Kidney (tissue), 22 donors: ENCODE measurements at places on chromosomes 11 and 22. TPM values are rescaled to one million over a fixed set of nuclear protein-coding genes. Genes with fewer than 3 reads are reported as not detected.
A peak's percentile ranks its signal among the peaks of the same experiment; 100 is the strongest.

GRCh38 chr11:129950101-129951091, 52.2 kb downstream of the PRDM10 start:
- H3K27ac ChIP-seq: no peak overlapping the region
- no peaks in the 10 kb centered on the region for H3K27me3 ChIP-seq
- no peaks in the 10 kb centered on the region for H3K36me3 ChIP-seq
- no peak overlapping the region for H3K4me3 ChIP-seq
- DNase-seq: peak; percentile 74
- H3K4me1 ChIP-seq: no peaks in the 10 kb centered on the region

The CHRM1 gene
- polyA plus RNA-seq: 0.22 TPM

DNA sequence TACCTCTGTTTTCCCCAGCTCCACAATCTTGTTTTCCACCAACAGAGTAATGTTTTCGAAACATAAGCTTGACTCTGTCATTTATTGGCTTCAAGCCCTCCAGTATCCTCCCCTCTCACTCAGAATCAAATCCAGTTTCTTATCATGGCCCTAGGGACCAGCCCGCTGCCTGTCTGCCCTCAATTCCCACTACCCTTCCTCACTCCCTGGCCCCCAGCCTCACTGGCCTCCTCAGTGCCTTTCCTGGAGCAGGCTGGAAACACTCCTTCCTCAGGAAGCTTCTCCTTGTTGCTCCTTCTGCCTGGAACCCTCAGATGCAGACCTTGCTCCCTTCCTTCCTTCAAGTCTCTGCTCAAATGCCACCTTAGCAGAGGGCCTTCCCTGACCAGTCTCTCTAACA, 3.9 kb downstream of the POLD4 start:
- H3K36me3 ChIP-seq: no peaks in the 10 kb centered on the region
- no peak overlapping the region for H3K27ac ChIP-seq
- H3K4me1 ChIP-seq: peaks cover 21% of the 10 kb centered on the region
- no peak overlapping the region for H3K4me3 ChIP-seq

The TNKS1BP1 gene
- 53.3 TPM for polyA plus RNA-seq

GRCh38 chr11:132809070-132809469, 723.2 kb downstream of the OPCML start:
- no peak for DNase-seq
- no peak overlapping the region for H3K27ac ChIP-seq
- H3K4me1 ChIP-seq: no peaks in the 10 kb centered on the region
- no peaks in the 10 kb centered on the region for H3K36me3 ChIP-seq
- H3K4me3 ChIP-seq: no peak overlapping the region

The BBOX1 gene
- 414 TPM for polyA plus RNA-seq

The KRTAP5-9 gene
- not detected for polyA plus RNA-seq

The TMEM80 gene
- 36.2 TPM for polyA plus RNA-seq

DNA sequence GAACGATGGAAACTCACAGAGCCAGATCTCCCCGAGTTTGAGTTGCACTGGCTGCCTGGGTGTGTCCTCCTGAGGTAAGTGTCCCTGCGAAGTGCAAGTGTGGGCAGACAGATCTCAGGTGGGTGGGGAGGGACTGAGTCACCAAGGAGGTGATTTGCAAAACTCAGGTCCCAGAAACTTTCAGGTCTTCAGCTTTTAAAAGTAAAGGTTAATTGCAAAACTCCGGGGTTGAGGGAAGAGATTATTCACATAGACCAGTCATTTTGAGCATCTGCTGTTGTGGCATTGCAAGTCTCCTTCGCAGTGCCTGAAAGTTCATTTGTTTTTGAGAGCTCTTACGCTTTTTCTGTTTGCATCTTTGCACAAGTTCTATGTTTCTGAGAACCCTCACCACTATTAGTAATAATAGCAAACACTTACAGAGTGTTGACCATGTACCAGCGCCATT, 7.1 kb downstream of the CD44 start:
- no peak for DNase-seq
- H3K4me1 ChIP-seq: no peaks in the 10 kb centered on the region

DNA sequence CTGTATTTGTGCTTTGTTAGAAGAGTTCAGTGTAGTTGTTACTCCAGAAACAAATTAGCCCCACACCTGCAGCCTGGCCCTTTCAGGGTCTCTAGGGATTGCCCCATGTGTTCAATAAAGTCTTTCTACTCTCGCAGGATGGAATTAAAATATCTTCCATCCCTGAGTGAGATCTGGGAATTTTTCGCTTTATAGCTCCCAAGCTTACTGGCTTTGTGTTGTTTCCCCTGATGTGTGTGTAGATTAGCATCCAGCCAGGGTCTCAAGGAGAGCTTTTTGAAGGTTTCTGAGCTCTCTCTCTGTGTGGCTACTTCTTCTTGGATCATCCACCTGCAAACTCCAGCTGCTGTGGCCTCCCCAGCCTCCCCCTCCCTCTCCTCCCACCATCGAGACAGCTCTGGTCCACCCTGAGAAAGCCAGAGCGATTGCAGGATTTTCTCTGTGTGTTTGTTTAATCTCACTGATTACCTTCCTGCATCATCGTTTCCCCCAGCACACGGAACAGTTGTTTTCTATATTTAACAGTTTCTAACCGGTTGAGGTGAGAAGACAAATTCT, 553.5 kb downstream of the TBC1D22A start:
- no peaks in the 10 kb centered on the region for H3K4me1 ChIP-seq
- H3K4me3 ChIP-seq: no peak overlapping the region
- no peaks in the 10 kb centered on the region for H3K36me3 ChIP-seq
- no peaks in the 10 kb centered on the region for H3K27me3 ChIP-seq
- peak; percentile 7 for DNase-seq

The RASL10A gene
- 0.73 TPM for polyA plus RNA-seq

DNA sequence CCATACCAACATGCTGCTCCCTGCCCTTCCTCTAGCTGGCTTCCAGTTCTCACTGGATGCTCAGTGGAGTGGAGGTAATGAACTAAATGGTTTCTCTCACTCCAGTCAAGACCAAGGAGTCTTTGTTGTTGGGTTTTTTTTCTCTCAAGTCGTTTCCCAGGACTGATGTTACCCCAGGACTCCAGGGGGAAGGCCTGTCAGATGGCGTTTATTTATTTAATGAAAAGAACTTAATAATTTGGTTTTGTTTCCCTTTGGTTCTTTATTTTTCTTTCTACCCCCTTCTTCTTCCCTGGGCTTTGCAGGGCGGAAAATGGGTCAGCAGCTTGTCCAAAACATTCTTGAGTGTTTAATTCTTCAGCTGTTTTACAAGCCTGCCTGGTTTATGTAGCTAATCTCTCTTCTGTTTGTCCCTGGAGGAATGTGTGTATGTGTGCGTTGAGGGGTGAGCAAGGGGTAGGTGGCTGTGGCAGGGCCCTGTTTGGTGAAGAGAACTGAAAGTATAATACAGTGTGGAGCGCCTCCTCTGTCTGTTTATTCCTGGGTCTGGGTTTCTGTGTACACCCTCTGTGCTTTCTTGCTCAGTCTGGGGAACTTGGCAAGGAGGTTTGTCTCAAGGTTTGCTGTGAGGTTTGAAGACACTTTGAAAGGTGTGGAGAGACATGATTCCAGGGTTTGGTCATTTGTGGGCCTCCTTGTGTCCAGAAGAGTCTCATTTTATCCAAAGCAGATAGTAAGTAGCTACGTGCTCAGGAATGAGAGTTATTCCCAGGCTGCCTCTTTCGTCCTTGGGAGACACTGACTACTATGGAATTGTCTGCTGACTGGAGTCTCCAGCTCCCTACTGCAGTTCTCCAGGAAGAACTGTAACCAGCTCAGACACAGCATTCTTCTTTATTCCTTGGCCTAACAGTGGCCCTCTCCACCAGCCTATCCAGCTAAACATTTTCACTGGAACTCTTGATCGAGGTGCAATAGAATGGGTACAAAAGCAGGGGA, 175.5 kb downstream of the ADAMTS15 start:
- no peaks in the 10 kb centered on the region for H3K36me3 ChIP-seq
- peaks cover 3% of the 10 kb centered on the region for H3K4me1 ChIP-seq
- H3K27ac ChIP-seq: no peak overlapping the region
- no peaks in the 10 kb centered on the region for H3K27me3 ChIP-seq

DNA sequence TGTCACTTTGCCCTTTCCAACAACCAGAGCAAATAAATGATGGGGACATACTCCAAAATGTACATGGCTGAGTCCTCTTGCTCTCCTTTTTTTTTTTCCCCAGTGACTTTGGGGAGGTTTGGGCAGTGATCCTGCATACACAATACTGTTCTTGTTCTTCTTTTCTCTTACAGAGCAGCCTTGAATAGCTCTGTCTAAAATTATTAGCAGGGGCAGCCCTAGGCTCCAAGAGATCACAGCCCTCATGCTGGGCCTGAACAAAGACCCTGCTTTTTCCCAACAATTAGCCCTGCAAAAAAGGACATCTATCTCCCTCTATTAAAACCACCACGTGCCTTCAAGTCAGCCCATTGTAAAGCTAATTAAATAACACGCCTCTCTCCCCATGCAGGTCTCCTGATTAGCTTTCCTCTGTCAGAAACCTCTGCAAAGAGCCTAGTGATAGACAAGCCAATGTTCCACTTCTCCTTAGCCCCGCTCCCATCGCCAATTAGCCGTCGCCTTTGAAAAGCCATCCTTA, 54.7 kb downstream of the ETS1 start:
- no peak overlapping the region for H3K4me3 ChIP-seq
- H3K36me3 ChIP-seq: no peaks in the 10 kb centered on the region
- no peak for DNase-seq
- H3K27ac ChIP-seq: no peak overlapping the region

DNA sequence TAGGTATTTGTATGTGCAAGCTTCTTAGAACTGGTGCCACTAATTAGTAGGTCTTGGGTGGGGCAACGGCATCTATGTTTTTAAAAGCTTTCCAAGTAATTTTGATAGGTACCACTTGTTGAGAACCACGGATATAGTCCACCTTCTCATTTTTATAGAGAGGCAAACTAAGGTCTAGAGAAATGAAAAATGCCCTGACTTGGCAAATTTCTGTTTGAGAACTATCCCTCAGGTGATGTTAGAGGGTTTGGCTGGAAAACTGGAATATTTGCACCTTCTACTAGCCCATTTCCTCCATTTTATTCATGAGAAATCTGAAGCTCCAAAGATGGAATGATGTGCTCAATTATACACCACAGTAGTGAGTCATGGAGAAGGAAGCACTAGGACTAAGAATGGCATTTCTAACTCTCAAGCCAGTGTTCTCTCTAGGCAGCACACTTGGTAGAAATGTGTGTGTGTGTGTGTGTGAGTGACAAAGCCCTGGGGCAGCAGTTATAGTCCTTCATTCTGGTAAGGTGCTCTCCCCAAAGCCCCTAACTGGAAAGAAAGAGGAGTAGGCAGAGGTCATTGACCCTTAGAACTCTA, 1.8 kb upstream of the TMEM86A start:
- no peaks in the 10 kb centered on the region for H3K36me3 ChIP-seq
- no peak for DNase-seq
- no peak overlapping the region for H3K4me3 ChIP-seq

The OR5I1 gene
- polyA plus RNA-seq: not detected

The TYR gene
- not detected for polyA plus RNA-seq

DNA sequence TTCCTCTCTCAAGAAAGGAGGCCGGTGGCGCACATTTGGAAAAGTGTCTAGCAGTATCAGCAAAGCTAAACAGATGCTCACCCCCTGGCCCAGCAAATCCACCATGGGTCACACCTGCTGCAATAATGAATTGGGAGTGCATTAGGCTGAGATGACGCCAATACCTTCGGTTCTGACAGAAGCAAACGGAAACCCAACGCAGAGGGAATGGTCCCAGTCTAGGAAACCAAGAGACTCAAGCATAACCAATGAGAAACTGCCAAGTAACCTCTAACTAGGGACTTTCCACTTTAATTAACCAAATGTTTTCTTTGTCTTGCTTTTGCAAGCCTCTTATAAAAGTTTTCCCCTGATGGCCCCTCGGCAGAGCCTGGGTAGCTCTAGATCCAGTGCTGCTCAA, 64.2 kb upstream of the SLC22A12 start:
- H3K27ac ChIP-seq: no peak overlapping the region
- H3K36me3 ChIP-seq: no peaks in the 10 kb centered on the region
- DNase-seq: no peak
- H3K4me1 ChIP-seq: no peaks in the 10 kb centered on the region
- H3K27me3 ChIP-seq: no peaks in the 10 kb centered on the region

GRCh38 chr11:71223081-71223405, 29.3 kb downstream of the SHANK2 start:
- no peak overlapping the region for H3K4me3 ChIP-seq
- H3K4me1 ChIP-seq: no peaks in the 10 kb centered on the region
- H3K27me3 ChIP-seq: no peaks in the 10 kb centered on the region

- no peak overlapping the region for H3K4me3 ChIP-seq
- no peaks in the 10 kb centered on the region for H3K36me3 ChIP-seq
- no peaks in the 10 kb centered on the region for H3K4me1 ChIP-seq
- H3K27ac ChIP-seq: no peak overlapping the region
- DNase-seq: no peak
- H3K27me3 ChIP-seq: no peaks in the 10 kb centered on the region
Measured at GRCh38 chr11:19874266-19874665, 161.6 kb downstream of the NAV2 start.

GRCh38 chr11:120104041-120104565, 33.8 kb downstream of the TRIM29 start:
- H3K27me3 ChIP-seq: no peaks in the 10 kb centered on the region
- no peaks in the 10 kb centered on the region for H3K36me3 ChIP-seq
- no peak for DNase-seq
- H3K27ac ChIP-seq: no peak overlapping the region
- no peak overlapping the region for H3K4me3 ChIP-seq

DNA sequence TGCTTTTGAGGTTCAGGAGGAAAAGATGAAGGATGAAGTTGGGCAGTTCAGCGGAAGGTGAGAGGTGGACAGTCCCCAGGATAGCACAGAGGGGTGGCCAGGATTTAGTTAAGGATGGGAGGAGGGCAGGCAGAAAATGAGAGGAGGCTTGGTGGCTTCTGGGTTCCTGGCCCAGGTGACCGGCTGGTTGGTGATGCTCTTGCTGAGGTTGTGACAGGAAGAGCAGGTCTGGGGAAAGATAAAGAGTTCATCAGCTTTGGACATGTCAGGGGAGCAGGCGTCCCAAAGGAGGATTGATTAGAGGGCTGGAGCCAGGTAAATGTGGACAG, 27.6 kb upstream of the P2RY2 start:
- H3K27me3 ChIP-seq: no peaks in the 10 kb centered on the region
- no peaks in the 10 kb centered on the region for H3K4me1 ChIP-seq
- H3K36me3 ChIP-seq: no peaks in the 10 kb centered on the region
- peak; percentile 16 for DNase-seq
- no peak overlapping the region for H3K4me3 ChIP-seq

The FGF19 gene
- not detected for polyA plus RNA-seq
